OCI-LY7 (cell line): ENCODE measurements at places on chromosomes 6 and 20. TPM values are rescaled to one million over a fixed set of nuclear protein-coding genes. Genes with fewer than 3 reads are reported as not detected.

- no peak for DNase-seq
Measured at GRCh38 chr6:111846492-111847409, 26.5 kb downstream of the FYN start.

GRCh38 chr6:71119560-71119959, 162.7 kb upstream of the B3GAT2 start:
- DNase-seq: no peak

DNA sequence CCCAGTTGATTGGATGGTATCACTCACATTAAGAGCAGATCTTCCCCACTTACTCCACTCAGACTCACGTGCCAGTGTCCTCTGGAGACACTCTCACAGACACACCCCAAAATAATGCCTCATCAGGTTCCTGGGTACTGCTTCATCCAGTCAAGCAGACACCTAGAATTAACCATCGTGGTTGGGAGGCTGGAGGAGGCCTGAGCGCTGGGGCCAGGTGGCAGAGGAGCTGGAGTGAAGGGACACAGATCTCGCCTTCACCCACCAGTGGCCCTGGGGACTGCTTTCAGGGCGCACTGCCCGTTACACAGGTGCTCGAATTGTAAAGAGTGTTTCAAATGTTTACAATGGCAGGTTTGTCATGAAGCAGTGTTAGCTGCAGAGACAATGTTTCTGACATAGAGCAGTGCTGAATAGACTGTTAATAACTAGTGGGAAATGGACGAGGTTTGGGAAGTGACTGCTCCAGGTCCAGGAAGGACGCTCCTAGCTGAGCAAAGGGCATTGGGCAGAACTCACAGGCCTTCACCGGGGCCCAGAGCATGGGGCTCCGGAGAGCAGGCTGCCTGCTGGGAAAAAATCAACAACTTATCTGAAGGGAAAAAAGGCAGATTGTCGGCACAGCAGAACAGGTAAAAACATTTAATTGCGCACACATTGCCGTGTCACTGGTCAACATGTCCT, 38.4 kb downstream of the TMEM242 start:
- no peak for DNase-seq

The IRF4 gene
- total RNA-seq: 281 and 291 TPM in 2 replicates

GRCh38 chr6:164331026-164331425, 916.5 kb downstream of the QKI start:
- DNase-seq: no peak

GRCh38 chr20:34055290-34055689, 56.8 kb downstream of the EIF2S2 start:
- DNase-seq: no peak

The CCDC170 gene
- not detected in 2 replicates for total RNA-seq
